RWPE2 (cell line): ENCODE measurements at places on chromosomes 16 and 17.

DNA sequence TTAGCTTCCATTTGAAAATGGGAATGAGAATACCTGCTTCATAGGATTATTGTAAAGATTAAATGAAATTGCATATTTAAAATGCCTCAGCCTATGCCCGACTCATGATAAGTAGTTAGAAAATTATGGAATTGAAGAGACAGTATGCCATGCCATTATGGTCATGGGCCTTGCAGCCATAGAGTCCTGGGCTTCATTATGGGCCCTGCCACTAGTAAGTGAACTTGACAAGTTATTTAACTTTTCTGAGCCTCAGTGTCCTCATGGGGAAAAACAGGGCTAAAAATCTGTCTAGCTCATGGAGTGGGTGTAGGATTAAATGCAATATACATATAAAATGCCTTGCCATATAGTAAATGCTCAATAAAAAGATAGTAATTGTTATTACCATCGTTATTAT is 133.2 kb downstream of the NPIPB5 start:
- H3K27ac ChIP-seq = no peak overlapping the region
- no peak overlapping the region for H3K4me3 ChIP-seq
- no peaks in the 10 kb centered on the region for H3K4me1 ChIP-seq
- H3K27me3 ChIP-seq = peaks cover 30% of the 10 kb centered on the region
- H3K36me3 ChIP-seq = no peaks in the 10 kb centered on the region

DNA sequence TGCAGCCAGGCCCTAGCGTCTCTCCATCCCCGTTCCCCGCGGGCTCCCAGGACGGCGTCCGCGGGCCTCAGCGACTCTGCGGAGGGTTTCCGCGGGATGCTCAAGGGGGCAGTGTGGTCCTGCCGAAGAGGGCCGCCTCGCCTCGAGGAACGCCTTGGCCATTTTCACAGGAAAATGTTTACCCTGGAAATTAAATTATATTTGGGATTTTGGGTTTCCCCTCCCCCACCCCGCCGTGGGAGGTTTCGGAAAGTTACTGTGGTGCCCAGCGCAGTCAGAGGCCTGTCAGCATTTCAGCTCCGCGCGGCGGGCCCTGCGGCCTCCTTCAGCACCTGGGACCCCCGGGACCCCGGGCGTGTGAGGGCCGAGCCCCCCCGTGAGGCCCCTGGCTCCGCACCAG is 94.5 kb downstream of the PCTP start:
- no peaks in the 10 kb centered on the region for H3K36me3 ChIP-seq
- H3K27ac ChIP-seq = no peak overlapping the region
- no peak overlapping the region for H3K4me3 ChIP-seq

DNA sequence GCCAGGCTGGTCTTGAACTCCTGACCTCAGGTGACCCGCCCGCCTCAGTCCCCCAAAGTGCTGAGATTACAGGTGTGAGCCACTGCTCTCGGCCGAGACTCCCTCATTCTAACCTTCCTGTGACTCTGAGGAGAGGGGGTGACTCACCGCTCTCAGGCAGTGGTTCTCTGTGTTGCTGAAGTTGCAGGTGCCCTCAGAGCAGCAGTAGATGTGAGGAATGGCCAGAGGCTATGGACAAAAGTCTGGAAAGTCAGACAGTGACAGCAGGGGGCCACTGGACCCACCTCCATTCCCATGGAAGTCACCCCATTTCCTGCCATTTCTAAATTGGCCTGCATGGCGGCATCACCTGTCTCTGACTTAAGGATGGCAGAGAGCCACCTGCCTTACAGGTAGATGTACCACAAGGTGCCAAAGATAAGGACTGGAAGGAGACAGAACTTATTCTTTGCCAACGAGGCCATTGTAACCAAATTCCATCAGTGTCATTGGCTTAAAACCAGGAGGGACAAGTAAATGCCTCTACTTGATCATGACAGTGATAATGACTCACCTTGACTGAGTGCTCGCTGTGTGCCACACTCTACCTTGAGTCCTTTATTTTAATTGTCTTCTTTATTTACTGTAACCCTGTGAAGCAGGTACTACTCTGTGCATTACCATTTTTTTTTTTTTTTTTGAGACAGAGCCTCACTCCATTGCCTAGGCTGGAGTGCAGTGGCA is 15.3 kb upstream of the CNOT1 start:
- DNase-seq = no peak
- H3K27me3 ChIP-seq = no peaks in the 10 kb centered on the region
- H3K36me3 ChIP-seq = no peaks in the 10 kb centered on the region

DNA sequence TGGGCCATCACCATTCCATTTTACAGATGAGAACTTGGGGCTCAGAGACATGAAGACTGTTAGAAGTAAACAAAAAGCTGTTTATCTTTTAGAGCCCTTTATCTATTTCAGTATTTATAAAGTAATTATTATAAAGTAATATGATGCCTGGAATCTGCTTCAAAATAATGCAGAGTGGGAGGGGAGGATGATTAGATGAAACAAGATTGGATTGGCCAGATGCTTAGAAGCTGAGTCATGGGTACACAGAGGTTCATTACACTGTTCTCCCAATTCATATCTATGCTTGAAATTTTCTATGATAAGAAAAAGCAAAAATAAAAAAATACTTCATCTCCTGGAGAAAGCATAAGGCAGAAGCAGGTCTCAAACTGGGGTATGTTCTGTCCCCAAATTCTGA is 29.4 kb downstream of the TOM1L2 start:
- no peak for DNase-seq
- no peaks in the 10 kb centered on the region for H3K27me3 ChIP-seq
- H3K36me3 ChIP-seq = no peaks in the 10 kb centered on the region; the same call in 1 of the 2 replicates
- H3K27ac ChIP-seq = peak overlapping the region; percentile 90
- H3K4me1 ChIP-seq = peaks cover 73% of the 10 kb centered on the region
- no peak overlapping the region for H3K4me3 ChIP-seq

DNA sequence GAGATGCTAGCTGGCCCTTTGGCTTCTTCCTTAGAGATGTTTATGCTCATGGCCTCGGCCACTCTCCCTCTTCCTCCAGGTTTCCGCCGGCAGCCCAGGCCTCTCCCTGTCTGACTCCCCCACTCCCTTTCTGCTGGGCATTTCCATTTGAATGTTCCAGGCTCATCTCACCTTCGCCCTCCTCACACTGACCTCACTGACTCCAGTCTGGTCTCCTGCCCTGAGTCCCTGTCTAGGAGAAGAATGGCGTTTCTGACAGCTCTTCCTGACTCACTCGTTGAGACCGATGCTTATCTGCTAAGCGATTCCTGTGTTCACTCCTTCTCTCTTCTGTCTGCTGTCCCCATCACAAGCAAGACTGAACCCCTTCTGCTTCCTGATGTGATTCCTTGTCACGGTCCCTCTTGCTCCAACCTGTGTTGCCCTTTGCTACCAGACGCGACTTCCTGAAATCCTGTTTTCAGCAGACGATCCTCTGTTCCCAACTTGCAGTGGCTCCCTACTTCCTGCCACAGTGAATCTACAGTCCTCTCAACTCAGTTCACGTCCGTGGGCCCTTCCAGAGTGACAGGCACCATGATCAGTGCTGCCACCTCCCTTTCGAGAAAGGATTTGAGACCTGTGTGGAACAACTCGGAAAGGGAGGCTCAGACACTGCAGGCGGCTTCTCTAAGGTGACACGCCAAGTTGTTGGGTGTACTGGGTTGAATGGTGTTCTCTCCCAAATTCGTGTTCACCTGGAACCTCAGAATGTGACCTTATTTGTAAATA is 176.4 kb downstream of the MSI2 start:
- no peak overlapping the region for H3K4me3 ChIP-seq
- no peaks in the 10 kb centered on the region for H3K36me3 ChIP-seq

DNA sequence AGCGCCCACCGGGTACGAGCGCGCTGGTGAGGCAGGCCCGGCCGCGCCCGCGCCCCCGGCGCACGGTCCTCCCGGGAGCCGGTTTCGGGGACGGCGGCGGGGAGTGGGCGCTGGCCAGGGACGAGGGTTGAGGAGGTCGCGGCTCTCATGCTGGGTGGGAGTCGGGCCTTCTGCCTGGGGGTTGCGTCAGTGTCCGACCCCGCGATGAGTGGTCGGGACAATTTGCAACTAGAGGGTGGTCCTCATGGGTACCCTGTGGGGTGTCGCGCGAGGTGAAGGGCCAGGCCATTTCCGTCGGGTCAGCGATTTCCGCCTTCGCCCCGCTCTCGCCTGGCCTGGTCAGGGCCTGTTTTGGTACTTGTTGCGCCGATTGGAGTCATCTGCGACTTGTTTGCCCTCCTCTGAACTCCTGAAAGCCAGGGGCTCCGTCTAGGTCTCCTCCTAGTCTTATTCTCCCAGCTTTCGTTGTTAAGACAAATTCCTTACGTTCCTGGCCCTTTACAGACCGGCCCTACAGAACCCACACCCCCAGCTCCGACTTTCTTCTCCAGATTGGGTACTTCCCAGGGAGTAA is 14.9 kb downstream of the NAA60 start:
- peak overlapping the region; percentile 74 for H3K27ac ChIP-seq
- no peaks in the 10 kb centered on the region for H3K27me3 ChIP-seq
- no peaks in the 10 kb centered on the region; the same call in 1 of the 2 replicates for H3K36me3 ChIP-seq
- H3K4me3 ChIP-seq = peak overlapping the region; percentile 84
- DNase-seq = no peak

- H3K4me3 ChIP-seq = no peak overlapping the region
- DNase-seq = no peak
- H3K27ac ChIP-seq = no peak overlapping the region
- no peaks in the 10 kb centered on the region for H3K36me3 ChIP-seq
- peaks cover 13% of the 10 kb centered on the region for H3K27me3 ChIP-seq
Measured at GRCh38 chr16:1913327-1914083, 4.7 kb downstream of the HS3ST6 start.

DNA sequence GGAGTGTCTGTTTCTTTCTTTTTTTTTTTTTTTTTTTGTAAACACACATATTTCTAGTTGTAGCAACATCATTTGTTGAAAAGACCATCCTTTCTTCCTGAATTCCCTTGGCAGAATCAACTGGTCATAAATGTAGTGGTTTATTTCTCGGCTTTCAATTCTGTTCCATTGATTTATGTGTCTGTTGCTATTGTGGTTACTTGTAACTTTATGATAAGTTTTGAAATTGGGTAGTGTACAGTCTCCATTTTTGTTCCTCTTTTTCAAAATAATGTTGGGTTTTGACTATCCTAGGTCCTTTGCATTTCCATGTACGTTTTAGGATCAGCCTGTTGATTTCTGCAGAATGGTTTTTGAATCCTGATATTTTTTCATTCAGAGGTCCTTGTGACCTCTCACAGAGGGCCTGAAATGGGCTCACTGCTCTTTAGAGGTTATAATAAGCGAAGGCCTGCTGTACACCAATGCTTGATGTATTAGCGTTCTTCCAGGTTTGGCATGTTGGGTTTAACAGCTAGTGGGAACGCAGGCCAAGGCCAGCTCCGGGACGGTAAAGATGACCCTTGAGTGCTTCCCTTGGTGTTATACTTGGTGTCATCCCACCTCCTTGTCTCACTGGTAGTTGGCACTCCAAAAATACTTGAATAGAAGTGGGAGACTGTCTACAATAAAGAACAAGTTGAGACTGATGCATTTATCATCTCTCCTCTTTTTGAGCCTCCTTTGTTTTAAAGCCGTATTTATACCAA is 43.8 kb downstream of the ZNRF1 start:
- H3K4me3 ChIP-seq = no peak overlapping the region
- no peaks in the 10 kb centered on the region for H3K27me3 ChIP-seq
- H3K36me3 ChIP-seq = no peaks in the 10 kb centered on the region

- no peaks in the 10 kb centered on the region for H3K27me3 ChIP-seq
- no peak overlapping the region for H3K4me3 ChIP-seq
- H3K27ac ChIP-seq = peak overlapping the region; percentile 71
- H3K36me3 ChIP-seq = peaks cover 93% of the 10 kb centered on the region
Measured at GRCh38 chr17:38463451-38463858, 35.2 kb downstream of the ARHGAP23 start.
